ENCODE measurements at places on chromosomes 2 and 18.

DNA sequence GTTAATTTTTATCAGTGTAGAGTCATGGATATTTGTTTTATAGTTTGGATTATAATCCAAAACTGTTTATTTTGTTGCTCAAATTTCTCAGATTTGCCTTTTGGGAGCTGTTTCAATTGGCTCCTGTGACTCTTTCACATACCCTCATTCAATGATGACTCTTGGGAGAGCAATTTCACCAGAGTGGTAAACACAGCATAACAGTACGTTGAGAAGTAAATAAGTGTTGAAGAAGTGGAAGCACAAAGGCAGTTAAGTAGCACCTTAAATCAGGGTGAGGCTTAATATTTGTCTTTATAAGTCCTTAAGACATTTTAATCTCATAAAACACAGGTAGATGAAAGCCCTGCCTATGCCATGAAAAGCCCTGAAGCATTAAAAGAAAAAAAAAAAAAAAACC lies 17.1 kb upstream of the SLC39A10 start:
- no peak for DNase-seq

GRCh38 chr2:8123464-8123863 lies 558.4 kb upstream of the ID2 start:
- no peak for DNase-seq

DNA sequence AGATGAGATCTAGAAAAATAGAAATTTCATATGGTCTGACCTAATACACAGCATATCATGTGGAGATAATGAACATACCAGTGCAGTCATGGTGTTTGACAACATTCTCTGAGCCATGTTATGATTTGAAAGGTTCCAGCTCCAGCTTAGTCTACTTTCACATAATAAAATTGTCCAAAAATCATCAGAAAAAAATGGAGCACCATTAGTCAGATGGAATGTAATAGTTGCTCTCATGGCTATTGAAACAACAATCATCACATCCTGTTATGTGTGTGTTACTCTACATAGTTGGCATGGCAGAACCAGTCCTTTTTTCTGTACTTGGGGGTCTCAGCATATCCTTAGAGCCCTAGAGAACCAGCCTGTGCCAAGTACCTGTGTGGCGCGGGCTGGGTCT lies 678.9 kb upstream of the FANCL start:
- no peak for DNase-seq

GRCh38 chr2:29562896-29563295 lies 358.5 kb downstream of the ALK start:
- DNase-seq: no peak

DNA sequence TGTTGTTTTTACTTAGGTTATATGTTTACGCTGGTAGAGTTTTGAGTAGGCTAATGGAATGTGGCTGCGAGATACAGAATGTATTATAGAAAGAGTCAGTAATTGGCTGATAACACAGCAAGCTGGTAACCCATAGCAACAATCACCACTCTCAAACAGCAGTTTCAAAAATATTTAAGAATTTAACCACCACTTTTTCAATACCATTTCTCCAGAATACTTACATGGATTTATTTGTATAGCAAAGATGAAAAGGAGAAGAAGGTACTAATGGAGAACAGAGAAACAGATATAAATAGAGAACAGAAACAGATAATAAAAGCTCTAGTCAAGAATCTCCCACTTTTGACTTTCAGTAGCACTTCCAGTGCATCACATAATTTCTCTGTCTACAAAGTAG lies 188.3 kb upstream of the SLC39A10 start:
- DNase-seq: no peak

GRCh38 chr18:30404422-30404821 lies 638.1 kb downstream of the DSC3 start:
- no peak for DNase-seq

GRCh38 chr2:215594766-215595165 lies 158.9 kb upstream of the FN1 start:
- no peak for DNase-seq

- no peak for DNase-seq
Observed at GRCh38 chr2:230912046-230912445, 13.0 kb downstream of the GPR55 start.

DNA sequence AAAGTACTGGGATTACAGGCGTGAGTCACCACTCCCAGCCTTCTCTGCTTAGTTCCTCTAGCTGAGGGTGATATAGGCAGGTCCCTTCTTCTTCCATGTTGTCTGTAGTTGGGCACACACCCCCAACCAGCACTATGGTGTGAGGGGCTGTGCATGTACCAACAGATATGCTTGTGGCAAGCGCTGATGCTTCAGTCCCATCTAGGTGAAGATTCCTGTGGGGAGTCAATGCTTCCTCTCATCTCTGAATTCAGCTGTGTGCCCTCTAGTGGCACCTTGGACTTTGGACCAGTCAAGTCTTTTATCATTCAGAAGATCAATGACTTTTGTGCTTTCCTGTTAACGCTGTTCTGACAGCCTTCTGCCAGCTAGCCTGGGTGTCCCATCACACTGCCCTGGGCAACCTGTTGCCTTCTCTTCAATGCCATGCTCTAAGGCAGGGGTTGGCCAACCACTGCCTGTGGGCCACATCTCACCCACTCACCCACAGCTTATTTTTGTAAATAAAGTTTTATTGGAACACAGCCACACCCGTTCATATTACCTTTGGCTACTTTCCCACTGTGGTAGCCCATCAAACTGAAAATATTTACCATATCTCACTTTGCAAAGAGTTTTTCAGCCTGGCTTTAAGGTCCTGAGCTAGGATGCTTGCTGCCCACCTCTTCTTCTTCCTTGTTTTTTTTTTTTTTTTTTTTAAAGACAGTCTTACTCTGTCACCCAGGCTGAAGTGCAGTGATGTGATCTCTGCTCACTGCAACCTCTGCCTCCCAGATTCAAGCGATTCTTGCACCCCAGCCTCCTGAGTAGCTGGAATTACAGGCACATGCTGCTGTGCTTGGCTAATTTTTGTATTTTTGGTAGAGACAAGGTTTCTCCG lies 51.0 kb downstream of the NPAS2 start:
- peak; percentile 45 for DNase-seq

DNA sequence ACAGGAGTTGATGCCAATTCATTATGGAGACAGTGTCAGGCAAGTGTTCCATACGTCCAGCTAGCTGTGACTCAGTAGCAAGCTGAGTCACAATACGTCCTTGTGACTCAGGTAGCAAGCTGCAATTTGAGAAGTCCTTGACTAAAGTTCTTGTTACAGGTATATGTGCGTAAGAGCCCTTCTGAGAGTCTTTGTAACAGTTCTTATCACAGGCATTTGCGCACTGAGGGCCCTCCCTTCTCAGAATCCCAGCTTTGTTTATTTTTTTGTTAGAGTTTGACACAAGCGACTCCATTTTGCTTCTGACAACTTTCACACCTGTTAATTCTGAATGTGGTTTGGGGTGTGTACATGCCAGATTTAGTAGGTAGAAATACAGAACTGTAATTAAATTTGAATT lies 20.1 kb upstream of the ACMSD start:
- DNase-seq: no peak

- DNase-seq: no peak
Observed at GRCh38 chr2:215851696-215852095, 161.7 kb downstream of the MREG start.

- DNase-seq: no peak
Observed at GRCh38 chr2:127762441-127762840, 48.5 kb downstream of the WDR33 start.

GRCh38 chr2:647691-648231 lies 29.4 kb downstream of the TMEM18 start:
- DNase-seq: peak; percentile 14

DNA sequence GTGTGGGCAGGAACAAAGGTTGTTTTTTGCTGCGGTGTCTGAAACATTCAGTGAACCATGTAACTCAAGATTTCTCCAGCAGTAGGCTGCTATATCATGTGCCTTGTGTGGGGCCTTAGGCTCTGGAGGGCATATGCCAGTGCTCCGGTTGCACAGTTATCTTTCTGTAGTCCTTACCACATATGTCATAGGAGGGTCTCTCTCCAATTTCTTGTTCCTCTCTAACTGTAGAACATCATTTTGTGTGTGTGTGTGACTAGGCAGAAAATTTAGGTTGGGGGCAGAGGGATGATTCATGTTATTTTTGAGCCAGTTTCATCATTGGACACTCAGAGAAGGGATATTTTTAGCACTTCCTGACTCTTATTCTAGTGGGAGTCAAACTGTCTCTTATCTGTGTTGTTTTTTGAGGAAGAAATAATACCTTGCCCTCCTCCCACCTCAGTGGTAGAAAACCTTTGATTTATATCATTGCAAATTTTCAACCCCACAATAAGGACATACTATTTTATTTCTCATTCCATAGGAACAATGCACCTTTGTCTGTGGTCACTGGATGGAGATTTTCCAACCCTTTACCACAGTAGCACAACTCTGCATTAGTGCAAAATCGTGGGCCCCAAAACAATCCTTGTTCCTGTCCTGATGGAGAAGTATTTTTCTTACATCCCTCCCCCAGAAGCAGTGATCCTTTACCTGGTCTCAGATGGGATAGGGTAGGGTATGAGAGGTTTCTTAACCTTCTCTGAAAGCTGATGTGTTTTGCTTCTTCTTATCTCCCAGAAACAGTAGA lies 113.9 kb downstream of the CCDC74A start:
- DNase-seq: no peak

- no peak for DNase-seq
Observed at GRCh38 chr2:207632575-207633493, 7.6 kb upstream of the METTL21A start.

DNA sequence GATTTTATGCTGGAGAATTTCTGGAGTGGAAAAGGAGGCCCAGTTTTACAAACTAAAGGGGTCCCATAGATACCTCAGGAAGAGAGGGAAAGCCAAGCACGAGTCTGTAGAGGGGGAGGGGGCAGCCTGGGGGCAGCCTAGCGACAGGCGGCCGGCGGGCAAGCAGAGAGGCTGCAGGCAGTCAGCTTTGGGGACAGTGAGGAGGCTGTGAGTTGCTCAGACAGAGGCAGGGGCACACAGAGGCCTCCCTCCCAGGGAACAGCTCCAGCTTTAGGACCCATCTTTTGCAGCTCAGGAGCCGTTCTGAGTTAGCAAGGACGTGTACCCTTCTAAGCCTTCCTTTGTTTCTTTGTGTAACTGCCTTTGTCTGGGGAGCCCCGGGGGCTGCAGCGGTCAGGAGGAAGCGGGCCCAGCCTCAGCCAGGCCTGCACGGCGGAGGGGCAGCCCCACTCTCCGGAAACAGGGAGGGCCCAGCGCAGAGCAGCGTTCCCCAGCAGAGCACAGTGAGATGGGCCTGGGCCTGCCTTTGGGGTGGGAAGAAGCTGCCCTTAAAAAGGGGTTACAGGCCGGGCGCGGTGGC lies 41.1 kb upstream of the RALBP1 start:
- DNase-seq: peak; percentile 58

GRCh38 chr18:26868968-26869586 lies 3.6 kb upstream of the AQP4 start:
- DNase-seq: no peak

GRCh38 chr2:206011795-206012194 lies 74.2 kb downstream of the INO80D start:
- DNase-seq: no peak

DNA sequence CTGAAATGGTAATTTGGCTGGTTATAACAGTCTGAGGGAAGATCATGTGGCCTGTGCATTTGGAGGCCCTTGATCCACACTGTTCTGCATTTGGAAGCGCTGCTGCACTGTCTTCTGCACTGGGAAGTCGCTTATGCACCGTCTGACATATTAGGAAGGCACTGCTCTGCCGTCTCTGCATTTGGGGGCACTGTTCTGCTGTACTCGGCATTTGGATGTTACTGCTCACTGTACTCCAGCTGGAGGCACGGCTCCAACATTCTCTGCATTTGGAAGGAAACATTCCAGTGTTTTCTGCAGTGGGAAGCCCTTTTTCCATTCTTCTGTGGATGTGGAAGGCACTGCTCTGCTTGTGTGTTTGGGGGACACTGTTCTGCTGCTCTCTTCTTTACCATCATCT lies 9.6 kb upstream of the PROM2 start:
- no peak for DNase-seq

DNA sequence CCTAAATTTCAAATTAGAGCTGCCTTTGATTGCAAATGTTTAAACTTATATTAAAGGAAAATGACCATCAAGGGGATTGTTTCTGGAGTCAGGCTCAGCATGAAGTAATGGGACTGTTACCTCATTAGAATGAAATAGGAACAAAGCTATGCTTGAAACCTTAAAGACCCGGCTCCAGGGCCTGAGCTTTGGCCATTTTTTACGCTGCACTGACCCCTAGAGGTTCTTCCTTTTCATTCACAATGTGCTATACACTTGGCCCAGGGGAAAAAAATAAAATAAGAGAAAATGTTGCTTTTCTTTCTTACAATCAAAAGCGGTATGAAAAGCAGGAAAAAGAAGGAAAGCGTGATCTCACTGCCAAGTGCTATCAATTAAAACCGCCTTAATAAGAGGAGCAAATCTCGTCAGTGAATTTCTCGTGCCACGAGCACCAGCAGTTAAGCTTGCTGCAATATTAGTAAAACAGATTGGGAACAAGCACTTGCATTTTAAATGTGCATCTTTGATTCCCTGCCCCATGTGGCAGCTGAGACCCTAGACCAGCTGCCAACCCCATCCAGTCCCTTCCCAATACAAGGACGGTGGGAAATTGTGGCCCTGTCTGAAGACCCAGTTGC lies 96.6 kb downstream of the MBD2 start:
- DNase-seq: peak; percentile 68

DNA sequence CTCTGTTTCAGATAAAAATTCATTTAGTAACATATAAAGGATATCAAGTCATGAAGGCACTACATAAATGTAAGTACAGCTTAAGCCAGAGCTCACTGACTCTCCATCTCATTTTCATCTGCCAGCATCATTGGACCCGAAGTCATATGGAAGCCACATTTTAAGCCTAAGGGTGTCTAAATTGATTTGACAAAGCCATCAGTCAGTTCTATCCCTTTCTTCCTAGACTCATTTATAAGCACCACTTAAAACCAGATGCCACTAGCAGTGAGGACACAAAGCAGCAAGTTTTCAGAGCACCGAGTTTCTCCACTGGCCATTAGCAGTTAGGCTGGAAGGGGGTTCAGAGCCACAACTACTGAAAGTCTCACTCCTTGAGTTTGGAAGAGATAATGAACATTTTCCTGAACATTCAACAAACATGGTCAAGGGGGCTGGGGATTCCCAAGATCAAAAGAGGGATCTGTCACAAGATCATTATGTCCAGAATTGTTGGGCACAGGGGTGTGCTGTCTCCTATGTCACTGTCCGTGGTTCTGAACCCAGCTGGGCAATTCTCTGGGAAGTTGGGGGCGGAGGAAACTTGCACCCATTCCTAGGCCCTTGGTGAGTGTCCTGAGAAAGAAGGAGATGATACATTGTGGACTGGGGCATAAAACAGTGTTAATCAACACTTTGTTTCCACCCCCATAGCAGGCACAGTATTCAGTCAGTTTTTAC lies 158.5 kb upstream of the LMAN1 start:
- DNase-seq: no peak

DNA sequence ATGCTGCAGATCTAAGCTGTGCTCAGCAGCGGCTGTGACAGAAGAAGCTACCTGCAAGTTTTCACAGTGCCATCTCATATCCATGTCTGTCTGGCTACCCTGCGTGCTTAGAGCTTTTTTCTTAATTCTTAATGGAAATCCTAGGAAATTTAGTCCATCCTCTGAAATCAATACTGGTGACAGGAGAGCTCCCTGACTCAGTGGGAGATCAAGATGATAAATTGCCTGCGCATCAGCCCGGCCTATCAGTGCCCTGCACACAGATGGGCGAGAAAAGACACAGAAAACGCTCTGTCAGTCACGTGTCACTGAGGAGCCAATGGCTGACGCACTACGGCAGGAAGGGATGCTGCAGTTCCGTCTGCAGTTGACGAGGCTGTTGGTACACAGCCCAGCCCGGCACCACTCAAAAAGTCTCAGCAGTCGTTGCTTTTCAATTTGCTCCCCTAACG lies 819.6 kb upstream of the FSHR start:
- peak; percentile 83 for DNase-seq

Measured in H9 (cell line).